ENCODE measurements at places on chromosomes 7 and 10. TPM values are rescaled to one million over a fixed set of nuclear protein-coding genes. Genes with fewer than 3 reads are reported as not detected.
A peak's percentile ranks its signal among the peaks of the same experiment; 100 is the strongest.

PLCE1 gene
- 2.7 TPM for total RNA-seq

GRCh38 chr10:26468291-26468690, 30.1 kb downstream of the APBB1IP start:
- DNase-seq, result no peak

DNA sequence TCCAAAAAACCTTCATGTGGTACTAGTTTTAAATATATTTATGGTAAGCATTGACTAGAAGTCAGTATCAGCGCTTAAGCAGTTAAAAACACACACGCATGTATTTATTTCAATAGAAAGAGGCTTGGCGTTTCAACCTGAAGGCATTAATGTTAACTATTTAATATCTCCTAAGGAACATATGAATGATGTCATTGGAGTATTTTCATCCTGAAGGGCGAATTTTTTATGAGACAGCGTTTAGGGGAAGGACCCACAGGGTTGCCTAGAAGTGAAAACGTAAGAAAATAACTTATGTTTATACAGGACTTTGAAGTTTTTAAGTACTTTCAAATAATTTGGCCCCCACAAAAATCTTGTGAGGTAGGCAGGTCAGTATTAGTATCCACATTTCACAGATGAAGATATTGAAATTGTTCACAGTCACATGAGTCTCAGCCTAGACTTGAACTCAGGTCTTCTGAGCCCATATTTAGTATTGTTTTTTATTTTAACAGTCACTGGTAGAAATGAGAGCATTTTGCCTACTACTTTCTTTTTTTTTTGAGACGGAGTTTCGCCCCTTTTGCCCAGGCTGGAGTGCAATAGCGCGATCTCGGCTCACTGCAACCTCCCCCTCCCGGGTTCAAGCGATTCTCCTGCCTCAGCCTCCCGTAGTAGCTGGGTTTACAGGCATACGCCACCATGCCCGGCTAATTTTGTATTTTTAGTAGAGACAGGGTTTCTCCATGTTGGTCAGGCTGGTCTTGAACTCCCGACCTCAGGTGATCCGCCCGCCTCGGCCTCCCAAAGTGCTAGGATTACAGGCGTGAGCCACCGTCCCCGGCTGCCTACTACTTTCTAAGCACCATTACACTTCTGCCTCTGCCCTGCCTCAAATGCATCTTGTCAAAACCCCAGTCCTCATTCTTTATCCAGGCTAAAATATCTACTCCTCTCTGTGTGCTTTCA, 1.8 kb downstream of the SLK start:
- no peak for DNase-seq

DNA sequence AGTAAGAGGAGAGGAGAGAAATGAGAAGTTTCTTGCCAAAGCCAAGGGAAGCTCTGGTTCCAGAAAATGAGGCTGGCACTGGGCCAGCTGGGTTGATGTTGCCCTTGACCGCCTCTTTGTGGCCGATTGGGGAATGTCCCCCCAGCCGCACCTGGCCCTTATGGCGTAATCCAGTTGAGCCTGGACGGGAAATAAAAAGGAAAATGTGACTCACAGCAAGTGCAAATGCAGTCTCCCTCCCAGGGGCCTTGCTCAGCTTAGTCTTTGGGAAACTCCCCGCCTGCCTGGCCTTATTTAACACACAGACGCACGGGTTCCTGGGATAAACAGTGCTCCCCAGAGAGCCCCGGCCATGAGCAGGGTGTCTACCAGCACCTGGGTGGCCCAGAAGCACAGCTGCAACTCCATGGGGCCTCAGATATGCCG, 174.8 kb downstream of the KIAA1217 start:
- peak; percentile 98 for DNase-seq

HECW1 gene
- 1.8 TPM for total RNA-seq

- DNase-seq, result no peak
These were observed 48.3 kb upstream of the TMEM236 start for GRCh38 chr10:17703706-17704105.

DNA sequence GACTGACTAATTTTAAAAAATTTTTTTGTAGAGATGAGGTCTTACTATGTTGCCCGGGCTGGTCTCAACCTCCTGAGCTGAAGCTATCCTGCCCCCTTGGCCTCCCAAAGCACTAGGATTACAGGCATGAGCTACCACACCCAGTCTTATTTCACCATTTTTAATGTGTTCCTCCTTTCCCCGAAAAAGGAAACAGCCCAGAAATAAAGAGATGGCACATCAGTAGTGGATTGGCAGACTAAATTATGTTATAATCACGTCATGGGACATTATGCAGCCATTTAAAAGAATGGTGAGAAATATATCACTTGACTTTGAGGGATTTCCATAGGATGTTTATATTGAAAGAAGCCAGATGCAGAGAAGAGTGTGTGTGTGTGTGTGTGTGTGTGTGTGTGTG, 40.5 kb downstream of the CAPZA2 start:
- DNase-seq, result no peak

TRIM73 gene
- 0.53 TPM for total RNA-seq

DNA sequence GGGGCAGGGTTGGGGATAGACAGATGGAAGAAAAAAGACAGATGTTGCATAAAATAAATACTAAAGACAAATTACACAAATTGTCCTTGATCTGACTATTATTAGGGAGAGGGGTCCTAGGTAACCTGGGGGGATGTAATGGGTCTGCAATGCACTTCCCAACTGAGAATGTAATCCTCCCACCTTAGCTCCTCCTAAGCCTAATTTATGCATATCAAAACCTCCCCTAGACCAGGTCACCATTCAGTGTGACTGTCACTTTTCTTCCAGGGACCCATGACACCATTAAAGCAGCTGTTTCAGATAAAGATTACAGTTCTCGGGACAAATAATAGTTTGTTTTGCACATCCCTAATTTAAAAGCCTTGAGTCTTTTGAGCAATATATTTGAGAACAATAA, 133.9 kb upstream of the FEZF1 start:
- DNase-seq, result no peak

- DNase-seq, result no peak
These were observed 270.1 kb upstream of the SHH start for GRCh38 chr7:156082048-156083040.

DNA sequence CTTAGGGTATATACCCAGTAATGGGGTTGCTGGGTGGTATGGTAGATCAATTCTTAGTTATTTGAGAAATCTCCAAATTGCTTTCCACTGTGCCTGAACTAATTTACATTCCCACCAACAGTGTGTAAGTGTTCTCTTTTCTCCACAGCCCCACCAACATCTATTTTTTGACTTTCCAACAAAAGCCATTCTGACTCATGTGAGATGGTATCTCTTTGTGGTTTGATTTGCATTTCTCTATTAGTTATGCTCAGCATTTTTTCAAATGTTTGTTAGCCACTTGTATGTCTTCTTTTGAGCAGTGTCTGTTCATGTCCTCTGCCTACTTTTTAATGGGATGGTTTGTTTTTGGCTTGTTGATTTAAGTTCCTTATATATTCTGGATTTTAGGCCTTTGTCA, 66.4 kb downstream of the MGAM2 start:
- DNase-seq, result no peak

- DNase-seq, result no peak
These were observed 72.0 kb upstream of the ZMIZ1 start for GRCh38 chr10:78996792-78997129.

DNA sequence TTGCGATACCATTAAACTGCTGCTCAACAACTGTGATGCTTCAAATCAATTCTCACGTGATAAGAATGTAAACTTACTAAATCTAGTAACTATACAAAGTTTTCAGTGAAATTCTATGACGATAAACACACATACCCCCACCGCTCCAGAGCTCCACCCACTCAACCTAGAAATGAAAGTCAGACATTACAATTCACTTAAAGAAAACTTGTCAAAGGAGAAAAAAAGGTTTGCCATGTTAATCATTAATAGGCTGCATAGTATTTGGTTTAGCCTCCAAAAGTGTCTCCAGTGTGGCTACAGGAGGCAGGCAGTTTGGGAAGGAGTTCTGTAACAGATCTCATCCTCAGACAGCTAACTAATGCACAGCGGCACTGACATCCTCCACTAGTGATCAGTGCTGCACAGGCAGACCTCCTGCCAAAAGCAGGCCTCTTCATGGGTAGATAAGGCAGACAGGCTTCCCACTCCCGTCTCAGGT, 3.1 kb downstream of the HERPUD2 start:
- DNase-seq, result no peak

GRCh38 chr10:77869626-77870420, 56.7 kb downstream of the DLG5 start:
- DNase-seq, result no peak

C10orf105 gene
- total RNA-seq, result not detected

DNA sequence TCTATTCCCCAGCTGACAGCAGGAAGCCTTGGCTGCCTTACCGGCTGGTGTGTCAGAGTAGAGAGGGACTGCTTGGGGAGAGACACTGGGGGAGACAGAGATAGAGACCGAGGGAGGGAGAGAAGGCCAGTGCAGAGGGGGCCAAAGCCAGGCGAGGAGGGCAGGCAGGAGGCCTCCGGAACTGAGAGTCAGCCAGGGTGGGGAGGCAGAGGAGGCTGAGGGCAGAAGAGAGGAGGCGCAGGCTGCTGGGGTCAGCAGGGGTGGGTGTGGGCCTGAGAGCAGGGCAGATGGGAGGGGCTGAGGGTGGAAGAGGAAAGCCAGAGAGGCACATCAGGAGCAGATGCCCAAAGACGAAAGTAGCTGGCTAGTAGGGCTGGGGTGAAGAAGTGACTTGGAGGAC, 57.2 kb upstream of the PAX2 start:
- no peak for DNase-seq

DNA sequence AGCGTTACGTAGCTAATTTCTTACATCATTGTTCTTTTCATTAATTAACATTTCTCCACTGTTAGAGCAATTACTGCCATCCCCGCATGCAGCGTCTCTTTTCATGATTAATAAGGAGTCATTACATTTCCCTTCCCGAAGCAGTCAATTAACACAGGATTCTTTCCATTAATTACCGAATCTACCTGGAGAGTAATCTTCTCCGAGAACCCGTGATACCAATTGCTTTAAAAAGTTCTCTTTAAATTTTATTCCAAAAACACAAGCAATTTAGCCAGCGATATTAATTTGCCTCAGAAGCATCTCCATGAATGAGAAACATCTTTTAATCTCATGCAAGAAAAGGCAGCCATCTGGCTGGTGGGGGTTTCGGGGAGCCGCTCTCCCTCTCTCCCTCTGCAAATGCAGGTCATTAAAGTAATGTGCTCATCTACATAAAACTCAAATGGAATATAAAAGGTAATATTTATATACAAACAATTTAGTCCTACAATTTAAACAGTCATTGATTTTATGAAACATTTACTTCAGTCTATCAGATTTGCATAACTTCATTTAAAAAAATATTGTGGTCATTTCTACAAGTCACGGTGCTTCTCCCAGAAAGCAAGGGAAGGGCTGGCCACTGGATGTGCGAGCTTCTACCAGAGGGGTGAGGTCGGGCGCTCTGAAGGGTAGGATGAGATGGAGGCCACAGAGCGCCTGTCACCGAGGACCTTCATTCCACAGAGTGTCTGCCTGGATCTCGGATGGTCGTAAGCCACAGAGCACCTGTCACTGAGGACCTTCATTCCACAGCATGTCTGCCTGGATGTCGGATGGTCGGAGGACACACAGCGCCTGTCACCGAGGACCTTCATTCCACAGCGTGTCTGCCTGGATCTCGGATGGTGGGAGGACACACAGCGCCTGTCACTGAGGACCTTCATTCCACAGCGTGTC, 145.0 kb downstream of the WDR37 start:
- DNase-seq, result no peak

GRCh38 chr7:2157473-2158279, 75.1 kb downstream of the MAD1L1 start:
- DNase-seq, result peak; percentile 40

CNNM1 gene
- not detected for total RNA-seq

DPY19L1 gene
- 7.8 TPM for total RNA-seq

GRCh38 chr7:37489703-37490102, 41.0 kb upstream of the ELMO1 start:
- no peak for DNase-seq

DNA sequence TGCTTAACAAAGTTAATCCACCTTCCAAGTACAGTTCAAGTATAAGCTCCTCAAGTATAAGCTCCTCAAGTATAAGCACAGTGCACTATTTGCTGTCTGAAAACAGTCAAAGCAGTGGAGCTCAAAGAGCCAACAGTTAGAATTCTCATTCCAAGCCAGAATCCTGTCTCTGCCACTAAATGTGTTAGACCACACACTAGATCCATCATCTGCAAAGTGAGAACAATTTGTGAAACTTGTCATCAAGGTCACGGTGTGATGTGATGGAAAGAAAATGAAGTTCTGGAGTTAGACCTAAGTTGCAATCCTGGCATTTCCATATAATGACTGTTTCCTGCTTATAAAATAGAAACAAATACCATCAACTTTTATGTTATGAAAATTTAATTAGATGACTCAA, 602.5 kb downstream of the TNS3 start:
- DNase-seq, result no peak

GRCh38 chr7:32892521-32893206, 1.1 kb upstream of the KBTBD2 start:
- no peak for DNase-seq

GRCh38 chr10:25049966-25050365, 33.6 kb downstream of the THNSL1 start:
- DNase-seq, result no peak

DNA sequence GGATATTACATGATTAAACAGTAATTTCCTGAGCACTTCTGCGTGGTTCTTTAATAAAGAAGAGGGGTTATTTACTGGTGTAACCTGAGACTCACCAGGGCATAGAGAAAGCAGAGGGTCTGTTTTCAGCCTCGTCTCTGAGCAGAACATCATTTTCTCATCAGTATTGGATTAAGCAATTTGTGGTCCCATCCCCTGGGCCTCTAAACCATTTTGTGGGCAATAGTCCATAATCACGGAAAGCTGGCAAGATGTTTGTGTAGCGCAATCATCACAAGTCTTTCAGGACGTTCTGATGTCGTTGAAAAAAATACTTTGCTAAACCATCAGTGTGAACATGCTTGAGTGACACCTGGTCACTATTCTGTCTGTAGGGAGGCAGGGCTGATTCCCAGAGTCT, 37.1 kb upstream of the SEC61G start:
- no peak for DNase-seq

INPP5F gene
- total RNA-seq, result 11.5 TPM

DNA sequence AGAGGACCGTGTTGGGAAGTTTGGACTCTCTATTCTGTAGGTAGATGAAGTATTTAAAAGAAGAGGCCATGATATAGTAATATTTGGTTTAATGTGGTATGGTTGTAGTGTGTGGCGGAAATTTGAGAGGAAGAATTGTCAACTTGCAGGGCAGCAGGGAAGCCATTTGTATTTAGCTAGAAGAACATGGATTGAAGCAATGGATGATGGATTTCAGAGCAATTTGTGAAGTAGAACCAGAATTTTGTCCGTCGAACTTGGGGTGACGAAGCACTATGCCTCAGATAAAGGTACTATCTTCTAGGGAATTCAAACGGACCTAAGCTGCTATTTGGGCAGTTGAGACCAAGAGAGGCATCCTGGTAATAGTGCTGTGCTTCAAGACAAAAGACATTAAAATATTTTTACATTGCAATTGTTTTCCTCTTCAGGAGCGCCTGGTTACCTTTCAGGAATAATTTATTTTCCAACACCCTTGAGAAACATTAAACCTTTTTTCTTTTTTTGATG, 615 bp upstream of the WBP1L start:
- DNase-seq, result no peak

PDE6C gene
- not detected for total RNA-seq

- no peak for DNase-seq
These were observed 34.5 kb upstream of the C10orf120 start for GRCh38 chr10:122733931-122734665.

- no peak for DNase-seq
These were observed 133.3 kb downstream of the IDE start for GRCh38 chr10:92440578-92440977.

ZNF735 gene
- total RNA-seq, result not detected

Measured in gastrocnemius medialis (tissue), 4 donors.